Bronchial epithelial cell (primary cell): ENCODE measurements at places on chromosomes 2 and 18.

DNA sequence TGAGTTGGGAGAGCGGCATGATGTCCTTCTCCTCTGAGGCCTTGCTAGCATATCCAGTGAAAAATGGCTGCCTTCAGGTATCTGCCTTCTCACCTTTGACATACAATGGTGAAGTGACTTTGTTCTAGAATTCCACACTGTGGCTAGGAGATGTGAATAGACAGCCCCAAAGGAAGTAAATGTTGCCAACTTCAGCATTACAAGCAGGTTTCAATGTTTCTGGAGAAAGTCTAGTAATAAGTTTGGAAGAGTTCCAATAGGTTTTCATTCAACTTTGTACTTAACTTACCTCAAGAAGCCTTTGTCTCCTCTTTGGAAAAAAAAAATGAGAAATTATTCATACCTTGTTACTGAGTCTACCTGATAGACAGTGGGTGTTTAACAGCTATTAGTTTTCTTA is 421.3 kb upstream of the MMADHC start:
- peak; percentile 53 for DNase-seq

- DNase-seq, result no peak
These were observed 87.9 kb downstream of the CERS6 start for GRCh38 chr2:168543935-168544334.

GRCh38 chr2:148952621-148953020 is 77.6 kb downstream of the KIF5C start:
- DNase-seq, result no peak

DNA sequence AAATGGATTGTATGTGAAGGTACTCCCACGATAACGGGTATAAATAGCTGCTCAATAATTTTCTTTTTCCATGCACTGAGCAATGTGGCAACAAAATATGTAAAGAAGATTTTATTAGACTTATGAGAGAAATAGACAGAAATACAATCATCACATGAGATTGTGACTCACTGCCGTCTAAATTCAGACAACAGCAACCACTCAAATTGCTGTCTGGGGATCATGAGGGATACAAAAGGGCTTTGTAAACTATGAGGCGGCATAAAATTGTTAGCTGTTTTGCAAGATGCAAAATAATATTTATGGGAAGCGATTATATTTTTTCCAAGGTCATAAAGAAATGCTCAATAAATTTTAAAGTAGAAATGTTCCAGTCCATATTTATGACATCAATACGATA is 259.1 kb upstream of the AGAP1 start:
- DNase-seq, result no peak

DNA sequence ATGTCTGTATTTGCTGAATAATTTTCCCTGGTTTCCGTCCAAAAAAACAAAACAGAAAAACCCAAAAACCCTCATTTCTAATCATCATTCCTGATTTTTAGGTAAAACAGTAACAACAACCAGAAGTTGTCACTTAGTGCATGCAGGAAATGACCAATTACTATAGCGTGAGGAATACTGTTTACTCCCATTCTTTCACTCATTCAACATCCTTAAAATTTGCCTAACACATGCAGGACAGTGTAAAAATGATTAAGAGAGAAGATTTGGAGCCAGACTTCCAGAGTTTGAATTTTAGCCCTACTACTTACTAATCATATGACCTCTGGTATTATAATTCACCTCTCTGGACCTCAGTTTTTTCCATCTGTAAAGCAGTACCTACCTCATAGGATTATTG is 83.1 kb downstream of the FIGN start:
- peak; percentile 12 for DNase-seq

DNA sequence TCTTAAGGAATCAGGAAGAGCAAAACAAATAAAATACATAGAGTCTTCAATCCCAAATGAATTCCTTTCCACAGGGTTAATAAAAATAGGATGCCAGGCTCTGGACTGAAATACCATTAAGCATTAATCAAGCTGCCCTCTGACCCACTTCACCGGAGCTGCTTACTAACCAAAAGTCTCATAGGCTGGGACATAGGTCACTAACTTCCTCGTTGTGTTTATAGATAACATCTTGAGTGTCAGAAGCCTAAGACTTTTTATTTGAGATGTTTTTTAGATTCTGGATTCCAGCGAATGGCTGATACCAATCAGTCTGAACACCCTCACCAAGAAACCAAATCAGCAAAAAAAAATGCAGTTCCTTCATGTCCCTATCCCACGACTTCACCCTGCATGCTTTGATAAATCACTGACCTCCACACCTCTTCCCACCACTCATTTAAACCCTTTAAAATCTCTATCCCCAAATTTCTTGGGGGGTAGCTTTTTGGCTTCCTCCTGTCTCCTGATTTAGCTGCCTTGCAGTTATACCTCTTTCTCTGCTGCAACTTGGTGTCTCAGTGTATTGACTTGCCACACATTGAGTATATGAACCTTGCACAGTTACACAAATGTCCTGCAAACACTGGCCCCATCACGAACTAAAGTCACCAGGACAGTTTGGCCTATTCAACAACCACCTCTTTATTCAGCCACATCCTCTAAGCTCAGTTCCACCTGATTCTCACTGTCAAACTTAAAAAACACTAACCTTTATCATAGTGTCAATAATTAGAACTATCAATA is 399.3 kb downstream of the METTL4 start:
- no peak for DNase-seq

- DNase-seq, result peak; percentile 47
These were observed 138.5 kb downstream of the DYM start for GRCh38 chr18:49321797-49322461.

DNA sequence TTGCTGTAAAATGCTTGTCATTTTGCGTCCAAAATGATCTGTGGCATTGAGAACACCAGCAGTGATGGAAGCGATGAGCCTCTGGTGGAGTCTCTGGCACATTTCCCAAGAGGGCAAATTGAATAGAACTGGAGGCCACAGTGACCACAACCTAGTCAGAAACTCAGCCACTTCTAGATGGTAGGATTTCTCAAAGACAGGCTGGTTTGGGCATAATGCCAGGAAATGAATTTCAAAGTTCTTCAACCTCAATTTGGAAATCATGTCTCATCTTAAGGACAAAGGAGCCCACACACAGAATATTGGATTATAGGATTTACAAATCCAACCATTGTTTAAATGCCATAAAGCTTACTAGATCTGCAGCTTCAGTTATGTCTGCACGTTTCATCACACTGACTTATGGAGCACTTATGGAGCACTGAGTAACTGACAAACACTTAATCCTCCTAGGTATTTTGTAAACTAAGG is 132.1 kb downstream of the COL6A3 start:
- DNase-seq, result peak; percentile 58

- DNase-seq, result peak; percentile 83
These were observed 46.1 kb upstream of the PTMA start for GRCh38 chr2:231662028-231662810.

- peak; percentile 25 for DNase-seq
These were observed 27.9 kb downstream of the RIF1 start for GRCh38 chr2:151437630-151438029.

DNA sequence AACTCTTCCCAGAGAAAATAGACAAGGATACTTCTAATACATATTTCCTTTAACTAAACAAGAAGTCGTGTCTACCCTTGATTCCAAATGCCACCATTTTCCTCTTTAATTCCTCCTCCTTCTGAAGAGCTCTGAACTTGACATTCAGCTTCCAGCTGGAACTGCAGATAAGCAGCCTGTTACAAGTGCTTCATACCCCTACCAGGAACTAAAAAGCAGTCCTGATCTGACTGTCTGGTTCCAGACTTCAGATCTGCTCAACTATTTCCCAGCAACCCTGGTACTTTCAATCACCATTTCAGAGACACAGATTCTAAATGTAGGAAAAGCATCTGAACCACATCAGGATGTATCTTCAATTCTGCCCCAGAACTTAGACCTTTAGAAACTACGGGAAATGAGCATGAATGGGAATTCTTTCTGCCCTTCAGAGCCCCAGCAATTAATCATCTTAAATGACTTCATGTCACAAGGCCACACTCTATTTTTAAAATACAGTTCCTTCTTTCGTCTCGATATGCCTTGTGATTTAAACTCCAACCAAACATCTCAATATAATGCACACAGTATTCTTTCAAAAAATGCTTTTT is 159.5 kb downstream of the L3MBTL4 start:
- no peak for DNase-seq

GRCh38 chr2:109173311-109174171 is 44.5 kb downstream of the SH3RF3 start:
- no peak for DNase-seq

DNA sequence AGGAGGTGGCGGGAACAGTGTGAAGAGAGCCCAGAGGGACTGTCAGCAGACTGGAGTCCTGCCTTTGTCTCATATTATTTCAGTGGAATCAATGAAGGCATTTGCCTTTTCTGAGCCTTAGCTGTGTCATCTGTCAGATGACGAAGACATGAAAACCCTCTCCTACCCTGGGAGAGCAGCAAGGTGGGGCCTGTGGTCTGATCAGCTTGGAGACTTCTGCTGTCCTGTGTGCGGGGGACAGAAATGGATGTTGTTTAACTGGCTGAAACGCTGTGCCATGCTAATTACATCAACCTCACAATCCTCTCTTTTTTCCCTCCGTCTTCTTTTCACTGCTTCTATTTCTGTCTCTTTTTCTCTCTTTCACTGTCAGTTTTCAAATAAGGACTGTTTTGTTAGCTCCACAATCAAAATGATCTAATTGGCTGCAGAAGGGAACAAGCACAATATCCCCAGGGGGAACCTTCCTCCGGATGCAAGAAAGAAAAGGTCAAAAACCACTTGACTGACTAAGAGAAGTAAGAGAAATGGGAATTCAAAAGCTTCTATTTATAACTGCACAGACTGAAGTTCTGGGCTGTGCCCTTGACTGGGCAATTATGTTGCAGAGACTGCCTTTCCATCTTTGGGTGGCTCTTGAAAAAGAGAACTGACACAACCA is 340.1 kb downstream of the CLIP4 start:
- DNase-seq, result no peak

DNA sequence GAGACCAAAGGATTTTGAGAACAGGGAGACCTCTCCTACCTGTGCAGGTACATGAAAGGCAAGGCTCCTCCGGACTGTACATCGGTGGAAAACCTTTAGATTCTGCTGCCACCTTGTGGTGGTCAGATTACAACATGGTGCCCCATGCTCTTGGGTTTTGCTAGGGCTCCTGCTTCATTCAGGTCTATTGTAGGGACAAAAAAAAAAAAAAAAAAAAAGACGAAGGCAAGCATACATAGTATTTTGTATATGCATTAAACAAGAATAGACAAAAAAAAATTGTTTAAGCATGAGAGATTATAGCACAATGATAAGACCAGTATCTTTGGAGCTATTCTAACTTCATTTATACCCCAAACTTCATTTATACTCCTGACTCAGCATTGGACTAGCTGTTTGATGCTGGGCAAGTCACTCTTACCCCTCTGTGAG is 27.4 kb upstream of the SPR start:
- DNase-seq, result peak; percentile 83

DNA sequence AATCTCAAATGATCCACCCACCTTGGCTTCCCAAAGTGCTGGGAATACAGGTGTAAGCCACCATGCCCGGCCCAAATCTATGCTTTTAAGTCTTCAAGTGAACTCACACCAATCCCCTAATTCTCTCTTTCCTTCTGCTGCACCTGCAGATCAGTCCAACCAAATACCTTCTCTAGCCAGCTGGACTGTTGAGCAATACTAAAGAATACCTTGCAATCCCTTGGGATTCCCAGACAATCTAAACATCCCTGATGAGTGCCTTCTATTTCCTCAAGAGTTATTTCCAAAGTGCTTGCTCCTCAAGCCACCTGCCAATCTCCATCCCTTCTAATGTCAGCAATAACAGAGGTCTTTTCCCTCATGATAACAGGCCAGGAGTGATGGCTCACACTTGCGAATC is 48.6 kb downstream of the SF3B1 start:
- no peak for DNase-seq

DNA sequence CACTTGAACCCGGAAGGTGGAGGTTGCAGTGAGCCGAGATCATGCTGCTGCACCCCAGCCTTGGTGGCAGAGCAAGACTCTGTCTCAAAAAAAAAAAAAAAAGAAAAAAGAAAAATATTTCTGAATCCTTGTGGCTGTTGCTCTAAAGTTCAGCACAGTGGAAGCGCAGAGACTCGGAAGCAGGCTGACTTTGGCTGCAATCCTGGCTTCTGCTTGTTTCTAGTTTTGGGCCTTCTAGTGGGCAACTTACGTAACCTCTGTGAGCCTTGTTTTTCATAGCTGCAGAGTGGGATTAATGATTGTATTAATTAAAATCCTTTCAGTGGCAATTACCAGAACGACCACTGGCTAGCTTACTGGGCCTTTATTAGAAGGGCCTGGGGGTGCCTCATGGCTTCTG is 28.4 kb downstream of the GNLY start:
- DNase-seq, result no peak

DNA sequence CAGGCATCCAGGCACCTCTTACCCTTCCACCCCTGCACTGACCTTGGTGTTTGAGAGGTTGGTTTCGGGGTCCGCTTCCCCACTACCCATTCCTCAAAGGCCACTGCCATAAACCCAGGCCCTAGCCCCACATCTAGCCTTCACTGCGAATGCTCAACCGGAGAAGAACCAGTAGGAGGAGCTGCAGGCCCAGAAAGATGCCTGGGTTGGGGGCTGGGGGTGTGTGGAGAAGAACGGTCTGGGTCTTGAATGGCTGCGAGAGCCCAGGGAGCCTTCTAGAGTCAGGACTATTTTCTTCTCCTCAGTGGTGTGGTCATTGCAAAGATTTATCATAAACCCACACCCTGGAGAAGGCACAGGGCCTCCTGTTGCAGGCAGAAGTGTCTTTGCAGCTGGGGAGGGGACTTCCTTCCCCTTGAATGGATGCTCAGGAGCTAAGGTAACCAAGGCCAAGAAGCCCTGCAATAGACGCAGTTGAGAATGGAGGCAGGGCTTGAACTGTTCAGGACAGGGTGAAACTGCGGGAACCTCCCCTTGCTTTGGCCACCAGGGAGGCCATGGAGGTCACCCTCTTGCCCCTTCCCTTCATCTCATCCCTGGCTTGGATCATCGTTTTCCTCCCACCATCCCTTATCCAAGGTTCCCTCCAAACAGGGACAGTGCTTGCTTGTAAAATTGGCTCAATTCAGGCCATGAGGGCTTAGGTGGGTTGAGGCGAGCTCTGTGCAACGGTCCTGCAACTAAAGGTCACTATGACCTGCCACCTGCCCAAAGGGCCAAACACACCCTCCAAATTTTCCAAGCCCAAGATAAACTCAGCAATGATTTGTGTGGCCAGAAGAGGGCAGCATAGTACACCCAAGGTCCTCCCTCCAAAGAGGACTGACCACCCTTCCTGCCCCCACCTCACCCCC is 20.9 kb downstream of the THNSL2 start:
- DNase-seq, result peak; percentile 38

DNA sequence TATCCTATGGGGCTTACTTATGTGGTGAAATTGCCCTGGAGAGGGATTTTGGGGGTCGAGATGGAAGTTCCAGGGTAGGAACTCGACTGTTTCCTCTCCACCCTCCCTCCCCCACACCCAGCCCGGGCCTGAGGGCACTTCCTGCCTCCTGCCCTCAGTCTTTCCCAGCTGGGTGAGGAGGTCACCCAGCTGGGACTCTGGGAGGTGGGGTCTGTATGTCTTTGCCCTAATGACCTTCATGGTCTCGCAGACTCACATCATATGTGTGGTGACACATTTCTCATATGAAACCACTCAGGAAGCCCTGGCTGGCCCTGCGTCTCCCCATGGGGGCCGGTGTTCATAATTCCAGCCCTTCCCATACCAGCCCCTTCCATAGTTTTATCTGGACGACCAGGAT is 12.4 kb downstream of the ATOH8 start:
- DNase-seq, result no peak

- no peak for DNase-seq
These were observed 138.0 kb upstream of the GLI2 start for GRCh38 chr2:120597595-120598193.

- DNase-seq, result no peak
These were observed 65.0 kb downstream of the ATAD2B start for GRCh38 chr2:23861952-23862351.
